ENCODE measurements at places on chromosomes 3 and 15.

- no peak for DNase-seq
Observed at GRCh38 chr3:74842141-74842540, 227.7 kb upstream of the CNTN3 start.

GRCh38 chr15:94324835-94325767, 93.7 kb downstream of the MCTP2 start:
- DNase-seq: no peak

- no peak for DNase-seq
Observed at GRCh38 chr3:114101101-114101500, 44.6 kb downstream of the QTRT2 start.

GRCh38 chr15:74233851-74234597, 2.1 kb upstream of the CCDC33 start:
- DNase-seq: no peak

- no peak for DNase-seq
Observed at GRCh38 chr15:45863881-45864580, 229.2 kb downstream of the SQOR start.

- no peak for DNase-seq
Observed at GRCh38 chr3:62421207-62421606, 47.9 kb upstream of the FEZF2 start.

DNA sequence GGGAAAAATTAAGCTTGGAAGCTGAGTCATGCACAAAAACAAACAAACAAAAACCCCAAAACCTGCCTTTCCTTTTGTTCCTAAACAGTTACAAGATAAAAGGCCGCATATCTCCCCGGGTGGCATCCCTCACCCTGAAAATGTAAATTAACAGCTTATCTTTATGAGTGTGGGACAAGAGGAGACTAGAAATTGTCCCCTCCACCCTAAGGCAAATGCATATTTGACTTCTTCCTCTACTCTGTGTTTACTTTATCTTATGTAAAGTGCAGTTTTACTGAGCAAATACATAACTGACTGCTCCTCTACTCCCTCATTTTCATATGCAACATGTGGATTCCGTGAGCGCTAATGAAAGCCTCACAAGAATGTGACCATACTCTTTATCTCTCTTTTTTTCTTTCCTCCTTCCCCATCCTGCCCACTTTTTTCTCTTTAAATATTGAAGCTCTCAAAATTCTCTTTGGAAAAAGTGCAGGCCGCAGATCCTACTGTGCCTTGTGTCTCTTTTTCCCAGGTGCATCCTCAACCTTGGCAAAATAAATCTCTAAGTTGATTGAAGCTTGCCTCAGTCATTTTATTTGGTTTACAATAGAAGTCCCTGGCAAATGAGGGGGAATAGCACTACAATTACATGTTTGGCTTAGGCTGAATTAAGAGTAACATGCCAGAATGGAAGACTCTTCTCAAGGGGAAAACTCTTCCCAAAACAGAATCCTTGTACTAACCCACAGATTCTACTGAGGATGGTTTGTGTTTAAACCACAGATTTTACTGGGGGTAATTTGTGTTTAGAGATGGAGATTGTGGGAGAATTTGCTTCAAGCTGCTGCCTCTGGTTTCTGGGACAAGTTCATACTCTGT, 72.7 kb upstream of the WDR72 start:
- DNase-seq: no peak

DNA sequence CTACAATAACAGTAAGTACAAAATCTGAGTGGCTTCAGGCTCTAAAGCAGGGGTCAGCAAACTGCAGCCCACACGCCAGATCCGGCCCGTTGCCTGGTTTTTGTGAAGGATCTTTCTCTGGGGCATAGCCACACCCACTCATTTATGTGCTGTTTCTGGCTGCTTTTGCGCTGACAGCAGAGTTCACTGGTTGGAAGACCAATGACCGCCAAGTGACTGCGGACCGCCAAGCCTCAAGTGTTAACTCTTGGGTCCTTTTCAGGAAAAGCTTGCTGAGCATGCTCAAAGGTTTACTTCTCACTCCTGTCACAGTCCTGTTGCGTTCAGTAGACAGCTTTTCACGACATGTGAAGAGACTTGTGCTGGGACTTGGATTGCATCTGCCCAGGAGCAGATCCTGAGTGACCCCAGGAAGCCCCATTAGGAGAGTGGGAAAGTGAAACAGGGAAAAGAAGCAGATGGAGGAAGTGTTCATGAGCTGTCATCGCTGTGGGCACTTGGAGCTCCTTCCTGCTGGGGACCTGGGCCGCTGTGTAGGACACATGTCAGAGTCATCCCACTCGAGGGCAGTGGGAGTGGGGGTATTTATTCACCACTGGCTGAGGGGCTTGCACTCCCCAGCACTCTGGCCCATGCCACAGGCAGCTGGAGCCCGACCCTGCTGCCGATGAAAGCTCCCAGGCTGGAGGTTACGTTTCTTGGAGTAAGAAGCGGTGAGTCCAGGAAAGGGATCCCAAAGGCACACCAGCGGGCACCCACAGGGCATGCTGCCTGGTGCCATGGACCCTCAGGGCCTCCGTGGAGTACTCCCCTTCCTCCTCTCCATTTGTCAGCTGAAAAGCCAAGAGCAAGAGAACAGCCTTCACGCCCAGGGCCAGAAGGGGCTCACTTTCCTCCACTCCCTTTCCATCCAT, 249.1 kb downstream of the PLCL2 start:
- no peak for DNase-seq

GRCh38 chr15:51619331-51620035, 3.1 kb downstream of the DMXL2 start:
- DNase-seq: no peak

- no peak for DNase-seq
Observed at GRCh38 chr15:71702496-71702895, 107.9 kb upstream of the NR2E3 start.

DNA sequence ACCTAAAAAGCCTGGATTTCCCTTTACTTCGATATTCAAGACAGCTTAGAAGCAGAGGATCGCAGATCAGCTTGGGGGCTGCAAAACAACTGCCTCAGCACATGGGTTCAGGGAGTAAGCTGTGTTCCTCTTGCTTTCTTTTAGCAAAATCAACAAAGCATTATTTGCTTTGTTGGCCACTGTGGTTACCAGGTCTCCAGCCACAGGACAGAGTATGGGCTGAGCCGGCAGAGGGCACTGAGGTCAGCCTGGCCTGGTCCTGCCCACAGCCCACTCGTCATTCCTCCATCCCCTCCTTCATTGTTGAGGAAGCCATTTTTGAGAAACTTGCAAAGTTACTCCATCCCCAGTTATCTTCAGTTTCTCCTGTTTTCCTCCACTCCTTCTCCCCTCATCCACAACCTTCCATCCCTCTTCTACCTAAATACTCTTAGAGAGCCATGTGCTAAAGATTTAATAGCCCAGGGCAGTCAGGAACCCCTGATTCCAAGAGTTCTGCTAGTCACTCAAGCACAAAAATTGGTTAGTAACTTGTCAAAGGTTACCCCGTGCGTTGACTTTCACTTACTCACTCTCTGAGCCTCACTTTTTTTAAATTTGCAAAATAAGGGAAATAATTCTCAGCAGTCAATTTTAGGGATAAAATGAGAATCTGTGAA, 60.0 kb upstream of the HES1 start:
- DNase-seq: no peak

DNA sequence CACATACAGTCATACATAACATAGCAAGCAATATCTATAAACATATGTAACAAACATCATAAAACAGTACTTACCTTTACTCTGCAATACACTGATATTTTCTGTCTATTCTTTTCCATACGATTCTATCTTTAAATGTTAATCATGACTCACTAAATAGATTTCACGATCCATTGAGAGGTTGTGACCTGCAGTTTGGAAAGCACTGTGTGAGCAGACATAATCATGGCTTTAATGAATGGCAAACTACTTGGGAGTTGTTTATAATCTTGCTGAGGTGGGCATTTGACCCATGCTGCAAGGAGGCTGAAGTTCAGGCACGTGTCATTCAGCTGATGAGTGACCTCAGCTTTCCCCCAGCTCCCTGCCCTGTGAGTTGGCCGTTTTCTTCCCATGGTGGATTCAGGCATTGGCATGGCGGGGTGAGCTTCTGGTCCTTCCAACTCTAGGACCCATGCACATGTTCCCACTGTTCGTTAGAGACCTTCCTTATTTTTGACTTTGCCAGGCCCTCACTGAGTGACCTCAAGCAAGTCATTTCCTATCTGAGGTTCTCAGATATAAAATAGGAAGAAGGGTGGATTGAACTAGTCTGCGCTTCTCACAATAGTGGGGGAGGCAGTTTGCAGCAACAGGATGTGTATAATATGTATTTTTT, 41.7 kb downstream of the PAQR5 start:
- no peak for DNase-seq

All from DMS79 (cell line).